Kidney (tissue), 22 donors: ENCODE measurements at places on chromosomes 13 and 19.
A peak's percentile ranks its signal among the peaks of the same experiment; 100 is the strongest.

DNA sequence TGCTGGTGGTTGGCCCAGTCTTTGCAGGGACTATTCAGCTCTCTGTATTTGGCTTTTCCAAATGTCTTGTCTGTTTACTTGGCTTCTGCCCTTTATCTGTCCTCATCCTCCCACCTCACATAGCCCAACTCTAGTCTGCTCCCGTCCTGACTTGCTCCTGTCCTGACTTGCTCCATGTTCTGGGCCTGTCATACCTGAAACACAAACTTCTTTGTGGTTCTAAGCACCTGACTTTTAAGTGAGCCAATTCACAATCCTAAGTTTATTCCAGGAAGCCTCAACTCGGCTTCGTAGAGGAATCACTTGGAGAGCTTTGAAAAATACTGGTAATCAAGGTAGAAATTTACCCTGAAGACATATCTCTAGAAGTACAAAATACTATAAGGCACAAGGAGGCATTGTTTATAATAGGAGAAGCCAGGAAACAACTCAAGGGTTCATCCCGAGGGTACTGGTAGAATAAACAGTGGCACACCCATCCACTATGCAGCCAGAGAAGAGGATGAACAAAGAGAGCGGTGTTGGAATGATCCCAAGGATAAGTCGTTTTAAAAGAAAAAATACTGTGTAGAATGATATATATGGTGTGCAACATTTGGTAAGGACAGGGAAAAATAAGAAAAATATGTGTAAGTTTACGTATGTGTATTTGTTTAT lies 284.5 kb downstream of the FGF14 start:
- DNase-seq = peak; percentile 16

DNA sequence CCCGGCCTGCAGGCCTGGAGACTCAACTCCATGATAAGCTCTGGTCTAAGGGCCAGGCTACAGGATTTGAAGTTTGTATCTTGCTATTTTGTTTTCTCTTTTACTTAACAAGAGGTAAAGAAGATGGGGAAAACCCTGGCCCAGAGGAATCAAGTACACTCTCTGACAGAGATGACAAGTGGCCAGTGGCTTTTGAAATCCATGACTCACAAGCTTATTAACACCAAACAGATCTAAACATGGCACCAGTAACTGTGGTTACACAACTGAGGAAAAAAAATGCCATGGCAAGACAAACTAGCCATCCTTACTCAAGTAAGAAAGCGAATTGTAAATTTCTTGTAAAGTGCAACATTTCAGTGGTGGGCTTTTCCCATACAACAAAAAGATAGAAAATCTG lies 72.6 kb upstream of the SERTM1 start:
- DNase-seq = no peak

DNA sequence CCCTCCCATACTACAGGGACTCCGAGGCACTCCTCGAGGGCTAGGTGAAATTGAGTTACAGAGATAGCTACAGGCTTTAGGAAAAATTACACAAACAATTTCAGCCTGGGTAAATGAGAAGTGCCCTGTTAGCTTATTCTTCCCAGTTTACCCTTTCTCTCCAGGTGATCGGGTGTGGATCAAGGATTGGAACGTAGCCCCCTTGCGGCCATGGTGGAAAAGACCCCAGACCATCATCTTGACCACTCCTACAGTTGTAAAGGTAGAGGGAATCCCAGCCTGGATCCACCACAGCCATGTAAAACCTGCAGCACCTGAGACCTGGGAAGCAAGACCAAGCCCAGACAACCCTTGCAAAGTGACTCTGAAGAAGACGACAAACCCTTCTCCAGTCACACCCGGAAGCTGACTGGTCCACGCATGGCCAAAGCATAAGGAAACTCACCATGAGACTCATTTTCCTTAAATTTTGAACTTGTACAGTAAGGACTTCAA lies 600.6 kb downstream of the UQCRFS1 start:
- no peak for DNase-seq

DNA sequence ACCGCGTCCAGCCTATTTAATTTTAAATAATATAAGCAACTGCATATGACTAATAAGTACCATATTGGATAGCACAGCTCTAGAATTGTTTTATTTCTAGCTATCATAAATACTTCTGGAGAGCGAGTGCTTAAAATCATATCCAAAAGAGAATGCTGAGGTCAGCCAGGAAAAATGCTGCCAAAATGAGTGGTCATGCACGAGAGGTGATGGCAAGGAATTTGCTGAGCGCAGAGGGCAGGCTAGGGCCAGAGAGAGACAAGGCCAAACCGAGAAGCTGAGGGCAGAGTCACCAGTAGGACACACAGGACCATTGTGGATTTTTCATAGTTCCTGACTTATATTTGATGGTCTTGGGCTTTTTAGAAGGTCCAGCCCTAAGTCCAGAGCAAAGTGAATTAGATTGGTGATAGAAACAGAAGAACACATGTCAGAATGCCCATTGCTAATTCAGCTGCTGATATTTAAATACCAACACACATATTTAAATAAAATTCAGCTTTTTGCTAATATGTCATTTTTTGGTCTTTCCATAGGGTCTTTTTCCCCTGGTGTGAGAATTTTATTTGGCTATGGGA lies 33.6 kb upstream of the UBL3 start:
- peak; percentile 29 for DNase-seq

DNA sequence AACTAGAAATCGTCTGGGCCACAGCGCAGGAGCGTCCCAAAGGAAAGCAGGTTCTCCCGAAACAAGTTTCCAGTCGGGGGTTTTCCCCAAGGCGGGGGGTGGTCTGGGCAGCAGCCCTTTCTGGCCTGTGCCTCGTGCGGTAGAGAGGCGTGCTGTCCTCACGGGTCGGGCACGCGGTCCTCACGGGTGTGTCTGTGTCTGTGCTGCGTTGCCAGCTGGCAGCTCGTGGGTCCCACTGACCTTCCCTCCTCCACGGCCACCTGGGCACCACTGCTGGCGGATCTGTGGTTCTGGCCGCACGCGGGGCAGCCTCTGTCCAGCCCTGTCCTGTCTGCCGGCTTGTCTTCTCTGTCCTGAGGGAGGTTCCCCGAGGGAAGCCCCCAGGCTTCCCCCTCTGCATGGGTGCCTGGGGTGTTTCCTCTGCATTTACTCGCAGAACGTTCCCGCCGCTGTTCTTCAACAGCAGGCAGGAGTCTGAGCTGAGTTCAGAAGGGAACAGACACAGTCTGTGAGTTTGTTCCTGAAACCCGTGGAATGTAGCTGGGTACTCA lies 98.2 kb upstream of the MCF2L start:
- no peak for DNase-seq

- DNase-seq = no peak
Observed at GRCh38 chr13:47845981-47846380, 155.1 kb downstream of the SUCLA2 start.

DNA sequence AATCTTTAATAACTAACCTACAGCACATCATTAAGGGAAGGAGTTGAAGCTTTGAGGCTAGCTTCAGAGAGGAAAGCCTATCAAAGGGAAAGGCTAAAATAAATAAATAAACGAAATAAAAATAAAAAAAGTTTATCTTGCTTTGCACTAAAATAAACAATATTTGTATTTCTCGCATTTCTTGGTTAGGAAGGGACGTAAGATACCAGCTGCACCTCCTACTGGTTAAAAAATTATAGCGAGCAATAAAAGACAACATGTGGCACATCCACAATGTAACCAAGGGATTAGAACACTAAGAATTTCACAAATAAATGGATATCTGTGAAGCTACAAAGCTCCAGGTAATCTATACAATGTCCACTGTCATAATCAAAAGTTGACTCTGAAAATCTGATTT lies 194.5 kb downstream of the DACH1 start:
- no peak for DNase-seq

DNA sequence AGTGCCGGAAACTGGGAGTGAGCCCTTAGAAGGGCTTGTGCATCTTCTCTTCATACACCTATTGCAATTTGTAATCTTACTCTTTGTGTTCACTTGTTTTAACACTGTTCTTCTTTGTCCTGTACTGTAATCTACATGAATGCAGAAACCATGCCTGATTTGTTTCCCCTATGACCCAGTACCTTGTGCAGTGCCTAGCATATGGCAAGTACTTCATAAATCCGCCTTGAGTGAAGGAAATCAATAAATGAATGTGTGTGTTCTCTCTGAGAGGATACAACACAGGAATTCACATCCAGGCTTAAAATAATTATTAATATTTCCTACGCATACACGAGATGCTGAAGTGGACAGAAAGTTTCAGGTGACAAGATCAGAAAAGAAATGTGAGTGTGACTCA lies 172.6 kb downstream of the GPC6 start:
- DNase-seq = no peak

DNA sequence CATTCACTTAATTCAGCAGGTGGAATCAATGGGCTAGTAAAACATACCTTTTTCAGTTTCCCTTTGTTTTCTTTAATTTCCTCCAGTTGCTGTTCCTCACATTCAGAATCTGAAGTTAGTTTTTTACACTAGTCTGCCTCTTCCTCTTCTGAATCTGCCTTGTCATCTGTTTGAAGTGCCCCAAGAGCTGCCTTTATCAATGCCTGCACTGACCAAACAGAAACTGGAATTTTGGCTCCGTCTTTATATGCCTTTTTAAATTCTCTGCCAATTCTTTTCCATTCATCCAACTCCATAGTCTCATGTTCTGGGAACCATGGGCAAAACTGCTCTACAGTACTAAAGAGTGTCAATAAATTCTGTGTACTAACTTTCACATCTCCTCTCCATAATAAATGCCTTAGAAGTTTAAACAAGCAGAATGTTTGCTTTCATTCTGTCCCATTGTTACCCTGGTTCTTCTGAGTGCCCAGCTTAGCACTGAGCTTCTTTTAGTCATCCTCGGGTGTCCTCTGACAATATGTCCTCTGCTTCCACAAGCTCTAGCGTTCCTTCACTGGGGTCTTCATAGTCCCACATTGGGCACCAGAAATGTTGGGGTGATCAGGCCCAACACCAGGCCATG lies 154.2 kb downstream of the ZNF486 start:
- no peak for DNase-seq

DNA sequence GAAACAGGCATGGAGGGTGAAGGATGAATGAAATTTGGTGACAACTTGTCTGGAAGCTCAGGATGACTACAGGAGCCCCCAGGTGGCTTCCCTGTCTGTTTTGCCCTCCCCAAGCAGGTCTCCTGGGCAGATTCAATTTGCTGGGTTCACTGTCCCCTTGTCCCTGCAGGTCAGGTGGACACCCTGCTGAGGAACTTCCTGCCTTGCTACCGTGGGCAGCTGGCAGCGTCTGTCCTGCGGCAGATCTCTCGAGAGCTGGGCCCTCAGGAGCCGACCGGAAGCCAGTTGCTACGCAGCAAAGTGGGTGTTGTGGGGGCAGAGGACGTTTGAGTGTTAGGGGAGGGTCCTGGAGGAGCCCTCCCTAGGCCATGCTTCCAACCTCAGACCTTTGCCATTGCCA lies 19.1 kb downstream of the PGLS start:
- DNase-seq = no peak

- DNase-seq = peak; percentile 73
Observed at GRCh38 chr13:102580552-102581169, 16.1 kb upstream of the TPP2 start.

DNA sequence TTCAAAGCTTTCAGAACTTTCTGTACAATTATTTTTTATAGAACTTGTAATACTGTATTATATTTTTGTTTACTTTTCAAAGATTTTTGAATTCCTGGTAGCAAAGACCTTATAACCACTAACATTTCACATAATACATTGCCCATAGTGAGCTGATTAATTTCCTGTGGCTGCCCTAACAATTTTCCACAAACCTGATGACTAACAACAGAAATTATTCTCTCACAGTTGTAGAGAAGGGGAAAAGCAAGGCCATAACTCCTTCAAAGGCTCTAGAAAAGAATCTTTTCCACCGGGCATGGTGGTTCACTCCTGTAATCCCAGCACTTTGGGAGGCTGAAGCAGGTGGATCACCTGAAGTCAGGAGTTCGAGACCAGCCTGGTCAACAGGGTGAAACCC lies 19.1 kb downstream of the KLF12 start:
- no peak for DNase-seq

GRCh38 chr19:50794876-50795663 lies 4.9 kb downstream of the ACP4 start:
- DNase-seq = peak; percentile 42

GRCh38 chr19:53871454-53871853 lies 3.8 kb downstream of the MYADM start:
- no peak for DNase-seq

- DNase-seq = peak; percentile 42
Observed at GRCh38 chr19:34662919-34663318, 14.0 kb downstream of the SCGB2B2 start.

- DNase-seq = peak; percentile 10
Observed at GRCh38 chr13:48411841-48412531, 927 bp downstream of the LPAR6 start.

- no peak for DNase-seq
Observed at GRCh38 chr13:30870049-30870884, 35.8 kb upstream of the MEDAG start.

DNA sequence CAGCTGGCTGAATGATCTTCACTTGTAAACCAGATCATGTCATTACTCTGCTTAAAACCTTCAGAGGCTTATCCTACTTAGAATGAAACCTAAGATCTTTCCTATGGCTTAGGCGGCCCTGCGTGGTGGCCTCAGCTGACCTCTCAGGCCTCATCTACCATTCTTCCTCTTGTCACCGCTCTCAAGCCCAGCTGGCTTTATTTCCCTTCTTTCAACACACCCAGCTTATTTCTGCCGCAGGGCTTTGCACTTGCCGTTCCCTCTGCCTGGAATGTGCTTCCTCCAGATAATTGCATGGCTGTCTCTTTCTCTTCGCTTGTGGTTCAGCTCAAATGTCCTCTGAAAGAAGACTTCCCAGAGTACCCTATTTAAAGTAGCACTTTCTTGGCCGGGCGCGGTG lies 3.6 kb upstream of the ASF1B start:
- no peak for DNase-seq

DNA sequence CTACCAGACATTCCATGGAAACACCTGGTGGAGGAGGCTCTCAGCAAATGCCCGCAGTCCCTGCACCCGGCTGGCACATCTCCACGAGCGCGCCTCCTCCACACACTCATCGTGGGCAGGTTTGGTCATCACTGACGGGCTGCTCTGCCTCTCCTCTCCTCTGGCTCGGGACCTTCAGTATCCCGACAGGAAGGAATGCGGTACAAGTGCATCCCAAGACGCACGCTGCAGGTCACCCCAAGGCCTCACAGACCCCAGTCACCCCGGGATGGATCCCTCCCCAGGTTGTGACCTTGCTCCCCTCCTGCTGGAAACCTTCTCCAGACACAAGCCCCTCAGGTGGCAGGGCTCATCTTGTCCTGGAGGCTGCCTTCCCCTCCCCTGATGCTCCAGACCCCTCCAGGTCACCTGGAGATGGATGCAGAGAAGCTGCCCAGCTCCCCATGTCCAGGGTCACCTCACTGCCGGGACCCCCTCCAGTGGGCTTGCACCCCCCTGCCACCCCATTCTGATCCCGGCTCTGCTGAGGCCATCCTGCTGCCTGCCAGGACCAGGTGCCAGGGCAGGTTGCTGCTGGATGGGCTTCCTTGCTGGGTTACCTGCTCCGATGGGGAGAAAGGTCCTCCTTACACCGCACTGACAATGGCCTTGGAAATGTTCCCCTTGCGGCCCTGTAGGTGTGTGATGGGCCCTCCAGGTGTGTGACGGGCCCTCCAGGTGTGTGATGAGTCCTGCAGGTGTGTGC lies 29.9 kb downstream of the C13orf46 start:
- DNase-seq = no peak
